CD4-positive, alpha-beta T cell treated with Interleukin-4 for 4 hours (primary cell): ENCODE measurements at places on chromosomes 3 and 15.

GRCh38 chr15:41921639-41922038 is 27.8 kb upstream of the SPTBN5 start:
- no peak for DNase-seq

DNA sequence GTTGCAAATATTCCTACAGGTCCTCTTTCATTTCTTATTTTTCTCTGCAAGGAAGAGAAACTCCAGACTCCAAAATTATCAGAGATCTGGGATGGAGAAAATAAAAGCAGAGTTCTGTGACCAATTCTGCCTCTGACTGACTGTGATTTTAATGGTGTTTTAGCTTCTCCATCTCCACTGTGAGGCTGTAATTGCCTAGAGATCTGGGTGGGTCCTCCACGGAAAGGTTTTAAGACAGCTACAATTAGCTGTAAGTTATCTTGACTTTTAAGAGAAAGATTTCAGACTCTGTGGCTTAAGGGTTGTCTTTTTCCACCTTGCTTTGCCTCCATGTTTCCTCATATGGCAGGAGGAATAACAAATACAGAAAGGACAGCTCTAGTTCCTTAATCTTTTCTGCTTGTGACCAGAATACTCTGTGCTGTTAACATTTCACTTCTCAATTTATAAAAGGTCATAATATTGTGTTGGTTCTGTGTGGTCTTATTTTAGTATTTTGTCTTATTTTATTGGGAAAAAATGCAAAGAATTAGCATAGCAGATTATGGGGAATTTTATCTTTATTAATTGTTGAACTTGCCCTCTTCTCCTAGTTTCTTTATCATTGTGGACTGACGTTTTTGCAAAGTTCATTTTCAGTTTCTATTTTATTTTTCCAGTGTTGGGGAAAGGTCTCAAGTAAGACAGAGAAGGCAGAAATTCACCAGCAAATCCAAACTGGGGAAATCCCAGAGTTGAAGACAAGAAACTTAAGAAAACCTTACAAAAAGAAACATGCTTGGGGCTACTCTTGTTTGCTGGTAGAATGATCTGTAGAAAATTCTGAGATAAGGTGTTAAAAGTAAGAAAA is 157.9 kb downstream of the RAP2B start:
- DNase-seq: no peak

GRCh38 chr15:23736033-23736673 is 49.0 kb upstream of the NDN start:
- DNase-seq: no peak

DNA sequence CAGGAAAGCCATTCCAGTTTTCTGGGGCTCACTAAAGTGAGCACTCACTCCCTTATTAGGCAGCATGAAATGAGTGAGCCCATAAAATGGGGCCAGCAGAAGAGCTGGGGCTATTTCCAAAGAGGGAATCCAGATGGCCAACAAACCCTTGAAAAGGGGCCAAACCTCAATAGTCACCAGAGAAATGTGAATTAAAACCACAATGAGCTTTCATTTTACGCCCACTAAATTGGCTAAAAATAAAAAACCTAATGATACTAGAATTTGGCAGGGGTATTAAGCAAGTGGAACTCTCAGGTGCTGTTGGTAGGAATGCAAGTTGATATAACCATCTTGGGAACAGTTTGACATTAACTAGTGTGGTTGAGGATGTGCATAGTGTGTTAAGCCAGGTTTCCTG is 42.1 kb upstream of the RAF1 start:
- no peak for DNase-seq

DNA sequence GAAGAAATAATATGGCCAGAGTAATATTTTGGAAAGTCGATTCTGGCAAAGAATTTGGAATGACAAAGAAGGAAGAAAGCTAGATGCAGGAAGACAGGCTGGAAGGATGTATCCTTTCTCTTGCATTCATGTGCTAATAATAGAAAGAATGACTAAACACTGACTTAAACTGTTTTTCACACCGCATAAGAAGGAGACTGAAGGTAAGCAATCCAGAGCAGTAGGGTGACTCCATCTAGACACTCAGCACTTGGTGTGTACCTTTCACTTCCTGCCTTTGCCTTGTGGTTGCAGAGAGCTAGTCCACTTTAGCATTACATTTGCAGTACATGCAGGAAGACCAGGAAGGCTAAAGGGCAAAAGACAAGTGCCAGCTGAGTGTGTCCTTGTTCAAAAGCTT is 234.6 kb downstream of the RBMS3 start:
- no peak for DNase-seq

DNA sequence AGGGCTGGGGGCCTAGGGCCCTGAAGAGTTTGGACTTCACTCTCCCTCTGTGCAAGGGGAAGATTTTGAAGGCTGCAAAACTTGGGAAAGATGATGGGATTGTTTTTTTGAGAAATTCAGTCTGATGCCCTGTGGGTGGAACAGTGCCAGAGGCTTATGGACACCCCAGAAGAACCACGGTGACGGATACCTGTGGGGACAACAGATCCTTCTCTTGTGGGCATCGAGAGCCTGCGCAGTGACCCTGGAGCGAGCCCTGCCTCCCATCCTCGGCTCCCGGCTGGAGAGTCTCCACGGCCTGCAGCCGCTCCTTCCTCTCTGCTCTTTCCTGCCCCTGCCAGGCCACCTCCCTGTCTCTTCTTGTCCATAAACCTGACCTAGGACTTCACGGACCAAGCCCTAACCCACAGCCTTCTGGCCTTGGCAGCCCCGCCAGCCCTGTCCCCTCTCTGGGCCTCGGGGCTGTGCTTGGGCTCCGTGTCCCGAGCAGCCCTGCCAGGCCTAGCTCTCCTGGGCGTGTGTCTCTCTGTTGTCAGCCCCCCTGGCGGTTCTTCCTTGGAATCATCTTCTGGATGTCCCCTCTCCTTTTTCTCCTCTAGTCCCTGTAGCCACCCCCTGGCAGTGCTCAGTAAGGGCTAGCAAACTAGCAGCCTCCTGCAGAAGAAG is 98.4 kb downstream of the VGLL4 start:
- DNase-seq: no peak

- no peak for DNase-seq
Observed at GRCh38 chr15:83209333-83209732, 1.7 kb upstream of the HDGFL3 start.

DNA sequence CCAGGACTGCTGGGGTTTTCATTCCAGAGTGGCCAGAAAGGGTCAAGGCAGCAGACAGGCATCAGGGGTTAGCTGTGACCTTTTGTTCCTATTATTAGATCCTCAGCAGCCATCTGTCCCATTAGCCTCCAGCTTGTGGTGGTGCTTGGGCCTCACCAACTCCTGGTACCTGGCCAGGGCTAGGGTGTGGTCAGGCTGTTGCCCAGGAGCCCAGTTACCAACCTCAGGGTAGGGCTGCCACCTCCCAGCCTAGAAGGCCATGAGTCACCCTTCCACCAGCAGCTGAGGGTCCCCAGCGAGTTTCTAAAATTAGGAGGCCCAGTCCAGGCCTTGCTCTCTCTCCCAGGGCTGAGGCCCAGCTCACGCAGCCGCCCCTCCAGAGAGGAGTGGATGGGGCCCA is 12.2 kb downstream of the TMEM43 start:
- no peak for DNase-seq

DNA sequence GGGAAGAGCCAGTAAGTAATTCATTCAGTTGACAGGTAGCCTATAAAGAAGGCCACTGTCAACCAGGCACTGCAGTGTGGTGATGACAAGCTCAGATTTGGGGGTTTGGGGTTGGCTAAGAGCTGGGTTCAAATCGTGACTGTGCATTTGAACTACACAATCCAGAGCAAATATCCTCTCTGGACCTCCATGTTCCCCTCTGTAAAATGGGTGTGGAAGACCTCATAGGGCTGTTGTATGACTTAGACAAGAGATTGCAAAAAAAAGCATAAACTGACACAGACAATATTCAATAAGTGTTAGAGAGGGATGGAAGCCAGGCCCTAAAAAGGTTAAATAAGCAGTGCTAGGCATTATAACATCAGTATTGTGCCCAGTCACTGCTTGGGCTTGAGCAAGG is 59.7 kb upstream of the CTDSPL start:
- no peak for DNase-seq

- no peak for DNase-seq
Observed at GRCh38 chr3:97765336-97765735, 778 bp downstream of the ARL6 start.

GRCh38 chr3:143203848-143204247 is 84.3 kb downstream of the CHST2 start:
- no peak for DNase-seq

GRCh38 chr15:66251790-66252684 is 1.5 kb downstream of the MEGF11 start:
- DNase-seq: peak; percentile 2

DNA sequence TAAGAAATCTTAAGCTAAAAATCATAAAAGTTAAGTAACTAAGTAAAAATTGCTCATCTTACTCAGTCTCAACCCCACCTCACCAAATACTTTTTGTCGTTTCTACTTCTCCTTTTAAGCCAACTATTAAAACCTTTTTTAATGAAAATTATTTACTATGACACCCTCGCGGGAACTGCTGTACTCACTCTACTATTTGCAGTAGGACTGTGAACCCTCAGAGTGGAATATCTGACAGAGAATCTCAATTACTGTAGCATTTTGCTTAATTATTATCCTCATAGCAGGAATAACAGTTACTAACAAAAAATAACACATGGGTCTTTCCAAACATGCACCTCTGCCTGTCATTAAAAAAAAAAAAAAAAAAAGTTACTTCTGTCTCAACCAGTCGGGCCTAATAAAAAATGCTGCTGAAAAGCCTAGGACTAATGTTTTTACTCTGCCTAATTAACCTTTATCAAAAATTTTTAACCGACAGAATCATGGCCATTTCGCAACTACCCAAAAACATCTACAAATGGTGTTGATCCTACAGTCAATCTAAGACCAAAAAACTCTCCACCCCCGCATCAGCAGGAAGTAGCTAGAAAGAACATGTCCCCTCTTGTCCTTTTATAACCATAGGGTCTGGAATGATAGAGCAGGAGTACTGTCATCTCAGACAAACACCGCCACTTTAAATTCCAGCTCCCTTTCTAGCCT is 10.2 kb downstream of the ALDH1L1 start:
- DNase-seq: no peak

GRCh38 chr3:63927422-63928280 is 15.5 kb upstream of the SCAANT1 start:
- DNase-seq: no peak

- no peak for DNase-seq
Observed at GRCh38 chr3:178900029-178900646, 171.5 kb downstream of the ZMAT3 start.

GRCh38 chr3:127899766-127900165 is 15.3 kb upstream of the KBTBD12 start:
- DNase-seq: no peak

DNA sequence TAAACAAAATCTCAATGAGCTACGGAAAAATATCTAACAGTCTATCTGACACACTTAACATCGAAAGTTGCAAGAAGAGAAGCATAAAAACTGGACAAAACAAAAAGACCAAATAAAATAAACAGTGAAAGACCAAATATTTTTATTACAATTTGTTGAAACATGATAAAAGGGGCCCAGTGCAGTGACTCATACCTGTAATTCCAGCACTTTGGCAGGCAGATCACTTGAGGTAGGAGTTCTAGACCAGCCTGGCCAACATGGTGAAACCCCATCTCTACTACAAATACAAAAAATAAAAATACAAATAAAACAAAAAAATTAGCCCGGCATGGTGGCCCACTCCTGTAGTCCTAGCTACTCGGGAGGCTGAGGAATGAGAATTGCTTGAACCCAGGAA is 914.0 kb upstream of the ALCAM start:
- DNase-seq: no peak

DNA sequence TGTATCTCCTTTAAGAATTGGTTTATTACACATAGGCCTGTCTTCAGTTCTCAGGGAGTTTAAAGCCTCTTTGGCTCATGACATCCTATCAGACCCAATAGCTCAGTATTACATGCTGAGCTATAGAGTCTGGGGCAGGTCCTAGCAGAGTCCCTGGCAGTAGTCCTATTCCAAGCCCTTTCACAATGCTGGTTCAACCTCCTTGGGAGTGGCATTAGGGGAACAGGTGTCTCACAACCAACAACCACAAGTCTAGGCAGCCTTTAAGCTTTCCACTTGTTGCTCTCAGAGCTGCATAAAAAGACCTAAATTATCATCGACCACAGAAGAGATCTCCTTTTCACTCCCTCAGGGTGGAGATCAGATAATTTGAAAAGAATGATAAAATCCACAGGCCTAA is 22.8 kb upstream of the C2CD4B start:
- DNase-seq: no peak
